ENCODE measurements at places on chromosomes 6 and 20.

DNA sequence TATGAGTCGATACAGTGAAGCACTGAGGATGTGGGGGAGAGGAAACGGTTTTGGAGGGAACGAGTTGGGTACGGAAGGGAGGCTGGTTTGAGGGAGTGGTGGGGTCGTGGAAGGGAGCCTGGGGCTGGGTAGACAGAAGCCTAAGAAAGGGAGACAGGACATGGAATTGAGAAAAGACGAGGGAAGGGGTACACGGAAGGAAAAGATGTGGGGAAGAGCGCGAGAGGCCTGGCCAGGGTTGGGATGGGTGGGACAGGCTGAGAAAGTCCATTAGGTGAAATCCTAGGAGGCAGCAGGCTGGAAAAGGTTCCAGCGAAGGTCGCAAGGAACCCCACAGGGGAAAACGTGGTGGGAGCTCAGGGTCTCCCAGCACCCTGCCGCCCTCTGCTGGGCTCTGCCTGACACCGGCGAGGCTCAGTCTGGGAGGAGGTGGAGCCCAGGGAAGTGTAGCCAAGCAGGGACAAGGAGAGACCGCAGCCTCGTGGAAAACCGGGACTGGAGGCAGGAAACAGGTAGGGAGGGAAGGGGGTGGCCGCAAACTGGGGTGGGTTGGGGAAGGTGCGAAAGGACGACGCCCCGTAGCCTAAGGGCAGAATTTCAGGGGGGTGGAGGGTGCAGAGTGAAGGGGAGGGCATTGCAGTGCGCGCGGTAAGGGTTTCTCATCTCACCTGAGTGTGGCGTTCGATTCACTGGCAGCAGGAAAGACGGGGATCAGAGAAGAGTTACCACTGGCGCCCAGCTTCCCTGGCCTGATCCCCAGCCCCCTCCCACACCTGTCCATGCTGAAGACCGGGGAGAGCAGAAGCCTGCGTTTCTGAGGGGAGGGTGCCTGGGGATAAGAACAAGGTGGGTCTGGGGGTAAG, 4.3 kb downstream of the GABBR1 start:
- peak; percentile 44 for DNase-seq

DNA sequence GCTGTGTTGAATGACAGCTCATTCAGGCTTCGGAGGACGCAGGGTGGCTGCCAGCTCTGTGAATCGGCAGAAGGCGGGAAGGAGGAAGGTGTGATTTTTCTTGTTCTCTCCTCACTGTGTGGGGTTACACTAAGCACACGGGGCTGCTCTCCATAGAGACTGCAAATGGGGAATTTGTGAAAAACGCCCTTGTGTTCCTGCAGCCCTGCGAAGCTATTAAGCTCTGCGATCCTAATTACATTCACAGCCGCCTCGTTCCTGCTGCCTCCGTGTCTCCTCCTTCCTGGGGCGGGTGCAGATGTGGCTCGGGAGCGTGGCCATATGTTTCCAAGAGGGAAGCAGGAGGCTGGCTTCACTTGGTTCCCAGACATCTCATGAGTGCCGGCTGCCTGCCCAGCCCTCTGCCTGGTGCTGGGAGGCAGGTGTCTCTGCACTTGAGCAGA, 124.0 kb downstream of the TOX2 start:
- DNase-seq = no peak

DNA sequence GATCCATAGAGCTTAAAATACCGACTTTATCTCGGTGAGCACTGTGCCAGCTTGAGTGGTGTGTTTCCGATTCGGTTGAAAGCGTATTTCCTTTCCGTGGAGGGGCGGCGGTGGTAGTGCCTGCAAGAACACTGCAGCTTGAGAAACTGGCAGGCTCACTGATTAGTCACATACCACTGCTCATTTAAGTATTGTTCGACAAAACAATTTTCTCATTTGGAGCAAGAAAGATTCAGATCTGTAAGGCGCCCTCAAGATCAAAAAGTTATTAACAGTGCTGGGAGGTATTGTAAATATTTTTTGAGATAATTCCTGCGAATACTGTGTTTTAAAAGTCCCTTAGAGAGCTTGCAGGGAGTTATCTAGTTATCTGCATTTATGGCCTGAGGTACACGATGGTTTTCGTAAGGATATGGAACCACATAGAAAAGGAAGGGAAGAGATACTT, 1.3 kb downstream of the MAPK14 start:
- DNase-seq = no peak

DNA sequence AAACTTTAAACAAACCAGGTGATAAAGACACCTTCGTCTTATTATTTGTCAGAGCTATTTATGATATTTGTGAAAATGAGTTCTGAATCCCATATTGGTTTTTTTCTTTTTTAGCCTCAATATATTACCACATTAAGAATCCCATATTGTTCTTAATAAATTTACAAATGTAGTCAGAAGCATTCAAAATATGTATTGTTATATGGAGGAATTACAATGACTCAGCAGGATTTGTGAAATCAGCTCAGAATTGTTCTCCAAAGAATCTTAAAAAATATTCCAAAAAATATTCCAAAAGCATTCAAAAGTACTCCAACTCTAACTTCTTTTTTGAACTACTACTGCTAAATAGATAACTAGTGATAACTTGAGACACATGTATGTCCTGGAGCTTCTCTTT, 6.5 kb upstream of the ZNF343 start:
- DNase-seq = no peak

GRCh38 chr6:113650610-113650979, 206.6 kb upstream of the MARCKS start:
- no peak for DNase-seq

- DNase-seq = no peak
Measured at GRCh38 chr6:50890579-50890978, 71.9 kb downstream of the TFAP2B start.

- DNase-seq = no peak
Measured at GRCh38 chr6:56551409-56552120, 91.1 kb downstream of the DST start.

GRCh38 chr6:44489910-44490604, 102.6 kb downstream of the CDC5L start:
- no peak for DNase-seq

- no peak for DNase-seq
Measured at GRCh38 chr6:95578106-95578410, 723 bp downstream of the MANEA start.

DNA sequence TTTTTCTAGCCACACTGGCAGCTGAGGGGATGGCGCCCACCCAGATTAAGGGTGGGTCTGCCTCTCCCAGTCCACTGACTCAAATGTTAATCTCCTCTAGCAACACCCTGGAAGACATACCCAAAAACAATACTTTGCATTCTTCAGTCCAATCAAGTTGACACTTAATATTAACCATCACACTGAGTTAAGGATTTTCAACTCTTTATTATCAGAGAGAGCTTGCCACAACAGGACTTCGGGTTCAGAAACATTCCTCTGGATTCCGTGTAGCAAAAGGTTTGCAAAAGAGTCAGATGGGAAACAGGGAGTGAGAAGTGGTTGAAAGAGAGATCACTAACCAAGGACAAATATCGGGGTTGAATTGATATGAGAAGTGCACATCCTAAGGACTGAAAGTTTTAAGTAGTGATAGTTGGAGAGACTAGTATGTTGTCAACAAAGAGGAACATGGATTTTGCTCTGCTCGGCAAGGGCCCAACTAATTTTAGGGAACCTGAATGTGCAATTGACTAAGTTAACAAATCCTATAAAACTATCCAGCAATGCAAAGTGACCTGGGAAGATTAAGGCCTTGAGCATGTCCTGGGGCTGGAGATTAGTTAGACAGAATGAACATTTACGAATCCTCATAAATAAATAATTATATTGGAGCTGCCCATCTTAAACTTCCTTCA, 137.0 kb upstream of the TENT5A start:
- DNase-seq = no peak

- no peak for DNase-seq
Measured at GRCh38 chr20:39897058-39897457, 792.0 kb downstream of the MAFB start.

Data from C1 segment of cervical spinal cord (tissue), 14 donors.